ENCODE measurements at places on chromosomes 7 and 10.

DNA sequence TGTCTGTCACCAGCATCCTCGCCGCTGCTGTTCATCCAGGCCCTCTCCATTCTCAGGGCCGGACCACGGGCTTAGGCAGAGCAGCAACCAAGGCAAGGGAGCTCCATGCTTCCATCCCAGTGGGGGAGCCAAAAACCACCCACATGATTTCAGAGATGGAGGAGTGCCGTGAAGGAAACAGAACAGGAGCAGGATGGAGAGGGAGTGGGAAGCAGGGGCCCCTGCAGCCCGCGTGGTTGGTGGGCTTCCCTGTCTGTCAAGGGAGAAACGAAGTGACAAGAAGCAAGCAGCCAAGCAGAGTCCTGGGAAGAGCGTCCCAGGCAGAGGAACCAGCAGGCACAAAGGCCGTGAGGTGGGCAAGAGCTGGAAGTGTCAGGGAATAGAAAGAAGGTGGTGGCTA is 95.7 kb downstream of the SLIT1 start:
- no peak for DNase-seq

GRCh38 chr7:138512092-138512858 is 52.2 kb downstream of the TRIM24 start:
- DNase-seq = no peak

GRCh38 chr10:93821051-93821772 is 63.5 kb downstream of the LGI1 start:
- no peak for DNase-seq

- DNase-seq = peak; percentile 10
These were observed 619 bp downstream of the EXOC4 start for GRCh38 chr7:133253519-133253875.

- no peak for DNase-seq
These were observed 54.5 kb downstream of the WDR37 start for GRCh38 chr10:1110674-1111119.

DNA sequence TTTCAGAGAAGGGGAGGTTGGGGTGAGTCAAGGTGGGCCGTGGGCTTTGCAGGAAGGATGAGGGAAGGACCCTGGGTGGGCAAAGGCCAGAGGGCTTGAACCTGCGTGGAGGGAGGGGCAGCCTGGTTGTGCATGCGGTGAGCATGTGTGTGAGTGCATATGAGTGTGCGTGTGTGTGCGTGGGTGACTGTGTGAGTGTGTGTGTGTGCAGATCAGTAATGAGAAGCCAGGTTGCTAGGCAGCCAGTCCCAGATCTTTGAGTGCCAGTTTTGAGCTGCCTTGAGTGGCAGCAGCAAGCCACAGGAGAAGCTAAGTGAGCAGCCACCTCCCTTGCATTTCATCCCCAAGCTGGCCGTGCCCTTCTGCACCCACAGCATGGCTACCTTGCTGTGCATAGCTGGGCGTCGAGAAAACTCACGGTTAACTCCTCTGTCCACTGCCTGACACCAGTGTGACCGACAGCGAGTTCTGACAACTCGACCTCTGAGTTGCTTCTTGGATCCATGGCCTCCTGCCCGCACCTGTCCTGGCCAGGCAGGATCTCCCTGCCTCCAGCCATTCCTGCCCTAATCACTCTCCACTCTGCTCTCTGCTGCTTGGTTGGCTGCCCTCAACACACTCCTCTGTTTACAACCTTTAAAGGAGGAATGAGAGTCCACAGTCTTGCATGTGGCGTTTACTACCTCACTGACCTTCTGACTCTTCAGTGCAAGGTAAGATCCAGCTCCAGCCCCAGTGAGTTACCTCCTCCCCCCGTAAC is 775.4 kb downstream of the TYW1 start:
- no peak for DNase-seq

DNA sequence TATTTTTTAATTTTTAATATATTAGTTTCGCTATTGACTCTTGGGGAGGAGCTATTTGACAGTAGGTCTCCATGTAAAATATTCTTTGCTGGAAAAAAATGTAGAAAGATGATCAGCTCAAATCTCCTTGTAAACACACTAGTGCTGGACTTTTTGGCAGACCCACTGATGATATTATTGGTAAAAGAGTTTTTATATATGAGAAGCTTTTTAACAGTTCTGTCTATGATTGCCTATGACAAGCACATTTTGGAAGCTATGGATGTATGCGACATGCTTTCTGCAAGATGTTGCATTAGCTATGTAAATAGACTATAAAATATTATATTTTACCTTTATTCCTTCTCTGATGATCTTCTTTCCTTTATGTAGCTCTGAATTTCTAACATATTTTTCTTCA is 928.5 kb downstream of the DNAJB9 start:
- no peak for DNase-seq

DNA sequence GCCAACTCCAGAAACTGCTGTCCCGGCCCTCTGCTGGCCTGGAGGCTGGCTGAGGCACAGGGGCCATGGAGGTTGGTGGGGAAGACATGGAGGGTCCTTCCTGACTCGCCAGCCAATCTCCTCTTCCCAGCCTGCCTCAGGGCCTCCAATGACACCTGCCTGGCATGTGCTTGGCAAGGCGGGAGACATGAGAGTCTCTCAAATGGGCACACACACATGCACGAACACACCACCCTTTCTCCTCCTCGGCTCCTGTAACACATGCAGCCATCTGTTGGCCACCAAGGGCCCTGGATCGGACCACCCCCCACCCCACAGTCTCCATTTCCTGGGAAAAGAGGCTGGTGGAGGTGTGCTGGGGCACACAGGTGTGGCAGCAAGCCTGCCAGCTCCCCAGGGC is 56.4 kb downstream of the YKT6 start:
- no peak for DNase-seq

DNA sequence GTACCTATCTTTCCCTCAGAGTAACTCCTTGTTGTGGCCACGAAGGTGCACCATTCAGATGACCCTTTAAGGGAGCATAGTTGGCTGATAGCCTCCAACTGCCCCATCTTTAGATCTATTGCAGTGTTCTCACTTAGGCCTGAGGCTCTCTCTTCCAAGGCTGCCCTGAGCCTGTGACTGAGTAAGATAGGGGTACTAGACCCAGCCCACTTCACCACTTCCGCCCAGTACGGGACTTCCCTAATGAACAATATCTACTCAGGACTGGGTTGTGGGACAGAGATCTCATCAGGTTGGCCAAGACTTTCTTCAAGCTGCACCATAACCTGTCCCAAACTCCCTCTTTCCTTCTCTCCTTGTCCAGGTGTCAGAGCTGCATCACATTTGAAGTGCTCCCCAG is 5.7 kb upstream of the GNAI1 start:
- DNase-seq = no peak

- no peak for DNase-seq
These were observed 94.0 kb downstream of the MBL2 start for GRCh38 chr10:52678611-52679010.

GRCh38 chr10:77381750-77382149 is 255.9 kb downstream of the KCNMA1 start:
- no peak for DNase-seq

- peak; percentile 74 for DNase-seq
These were observed at the start of gene FBXW4 for GRCh38 chr10:101694674-101695403. Gene FBXW4 (minus strand): TSS chr10:101695170. CDS start chr10:101695105, 65 bp downstream.

DNA sequence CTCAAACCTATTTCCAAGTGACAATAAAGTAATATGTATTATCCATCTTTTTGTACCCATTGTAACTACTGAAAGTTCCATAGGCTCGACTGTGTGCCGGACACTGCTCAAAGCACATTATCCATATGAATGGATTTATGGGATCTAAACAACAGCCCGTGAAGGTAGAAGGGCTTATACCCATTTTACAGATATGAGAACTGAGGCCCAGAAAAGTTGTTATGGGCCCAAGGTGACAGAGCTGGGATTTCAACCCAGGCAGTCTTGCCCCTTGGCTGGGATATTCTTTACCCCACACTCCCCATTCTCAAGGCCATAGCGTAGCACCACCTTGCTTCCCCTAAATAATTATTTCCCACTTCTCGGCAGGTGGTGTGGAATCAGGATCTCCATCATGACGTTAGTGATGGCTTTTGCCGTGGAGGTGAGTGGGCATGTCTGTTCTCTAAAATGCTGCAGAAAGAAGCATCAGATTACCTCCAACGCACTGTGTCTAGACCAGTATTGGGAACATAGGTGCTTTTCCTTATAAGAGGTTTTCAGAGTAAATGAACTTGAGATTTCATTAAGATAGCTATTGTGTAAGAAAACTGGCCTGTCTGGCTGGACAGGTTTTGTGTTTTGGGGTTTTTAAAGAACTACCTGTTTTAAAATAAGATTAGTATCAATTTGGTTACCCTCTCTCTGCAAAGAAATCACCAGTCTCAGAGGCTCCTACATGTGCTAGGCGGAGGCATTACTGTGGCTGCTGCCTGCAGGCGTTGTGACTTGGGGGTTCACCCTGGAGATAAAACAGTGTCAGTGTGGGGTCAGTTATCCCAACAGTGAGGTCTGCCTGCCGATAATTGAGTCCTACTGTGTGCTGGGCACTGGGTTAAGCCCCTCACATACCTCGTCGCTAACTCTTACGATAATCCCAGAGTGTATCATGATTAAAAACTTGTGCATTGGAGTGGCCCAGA is 85.1 kb upstream of the SDK1 start:
- DNase-seq = no peak

- DNase-seq = no peak
These were observed 182.4 kb downstream of the TPK1 start for GRCh38 chr7:144653449-144653848.

DNA sequence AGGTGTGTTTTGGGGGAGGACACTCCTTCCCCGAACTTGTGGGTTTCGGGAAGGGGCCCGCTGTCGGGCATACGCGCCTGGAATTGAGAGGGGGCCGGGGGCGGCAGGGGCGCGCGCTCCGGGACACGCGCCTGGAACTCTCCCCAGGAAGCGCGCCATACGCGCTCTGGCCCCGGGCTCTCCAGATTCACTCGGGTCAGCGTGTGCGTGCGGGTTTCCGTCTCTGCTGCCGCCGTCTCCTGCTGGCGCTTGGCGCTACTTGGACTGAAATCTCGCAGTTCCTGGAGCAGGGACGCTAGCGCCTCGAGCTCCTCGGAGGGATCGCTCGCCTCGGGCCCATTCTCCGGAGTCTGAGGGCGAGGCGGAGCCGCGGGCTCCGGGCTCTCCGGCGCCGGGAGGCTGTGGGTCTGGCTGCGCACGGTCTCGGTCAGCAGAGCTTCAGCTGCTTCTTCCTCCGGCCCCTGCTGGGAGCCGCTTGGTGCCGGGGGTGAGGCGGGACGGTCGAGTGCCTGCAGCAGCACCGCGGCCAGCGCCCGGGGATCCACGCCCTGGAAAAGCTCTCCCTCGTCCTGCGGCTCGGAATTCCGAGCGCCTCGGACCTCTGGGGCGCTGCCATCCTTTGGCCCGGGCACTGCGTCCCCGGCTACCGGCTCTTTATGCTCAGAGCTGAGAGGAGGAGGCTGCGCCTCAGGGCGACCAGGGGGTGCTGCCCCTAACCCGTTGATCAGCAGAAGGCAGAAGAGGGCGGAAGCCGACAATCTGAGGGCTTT is 1.1 kb downstream of the VGF start:
- no peak for DNase-seq

DNA sequence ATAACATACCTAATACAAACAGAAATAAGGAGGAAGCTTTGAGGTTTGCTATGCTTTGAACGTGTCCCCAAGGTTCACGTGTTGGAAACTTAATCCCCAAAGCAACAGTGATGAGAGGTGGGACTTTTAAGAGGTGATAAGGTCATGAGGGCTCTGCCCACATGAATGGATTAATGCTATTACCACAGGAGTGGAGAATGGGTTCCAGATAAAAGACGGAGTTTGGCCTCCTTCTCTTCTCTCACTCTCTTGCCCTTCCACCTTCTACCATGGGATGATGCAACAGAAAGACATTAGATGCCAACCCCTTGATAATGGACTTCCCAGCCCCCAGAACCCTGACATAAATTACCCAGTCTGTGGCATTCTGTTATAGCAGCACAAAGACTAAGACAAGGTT is 9.6 kb downstream of the ITGB1 start:
- DNase-seq = no peak

DNA sequence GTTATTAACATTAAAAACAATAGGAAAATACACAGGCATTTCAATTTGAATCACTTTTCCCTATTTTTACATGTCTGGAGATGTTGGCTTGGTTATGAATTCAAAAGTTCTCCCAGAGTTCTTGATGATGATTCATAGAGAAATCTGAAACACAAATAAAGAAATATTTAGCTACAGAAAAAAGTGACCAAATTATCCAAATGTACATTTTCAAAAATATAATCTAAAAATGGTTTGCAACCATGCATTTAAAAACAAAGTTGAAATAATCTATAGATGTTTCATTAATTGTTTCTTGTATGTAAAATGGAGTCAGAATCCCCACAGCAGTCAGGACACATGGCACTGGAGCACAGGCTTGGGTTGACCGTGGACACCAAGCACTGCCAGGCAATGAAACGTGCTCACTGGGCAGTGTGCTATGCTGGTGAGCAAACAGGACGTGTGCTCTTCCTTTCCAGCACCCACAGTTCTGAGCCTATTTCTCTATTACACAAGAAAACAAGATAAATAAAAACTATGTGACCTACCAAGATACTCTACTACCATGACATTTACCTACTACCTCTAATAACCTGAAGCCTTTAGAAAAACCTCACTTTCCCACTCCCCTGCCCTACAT is 44.1 kb upstream of the PTPRN2 start:
- DNase-seq = no peak

DNA sequence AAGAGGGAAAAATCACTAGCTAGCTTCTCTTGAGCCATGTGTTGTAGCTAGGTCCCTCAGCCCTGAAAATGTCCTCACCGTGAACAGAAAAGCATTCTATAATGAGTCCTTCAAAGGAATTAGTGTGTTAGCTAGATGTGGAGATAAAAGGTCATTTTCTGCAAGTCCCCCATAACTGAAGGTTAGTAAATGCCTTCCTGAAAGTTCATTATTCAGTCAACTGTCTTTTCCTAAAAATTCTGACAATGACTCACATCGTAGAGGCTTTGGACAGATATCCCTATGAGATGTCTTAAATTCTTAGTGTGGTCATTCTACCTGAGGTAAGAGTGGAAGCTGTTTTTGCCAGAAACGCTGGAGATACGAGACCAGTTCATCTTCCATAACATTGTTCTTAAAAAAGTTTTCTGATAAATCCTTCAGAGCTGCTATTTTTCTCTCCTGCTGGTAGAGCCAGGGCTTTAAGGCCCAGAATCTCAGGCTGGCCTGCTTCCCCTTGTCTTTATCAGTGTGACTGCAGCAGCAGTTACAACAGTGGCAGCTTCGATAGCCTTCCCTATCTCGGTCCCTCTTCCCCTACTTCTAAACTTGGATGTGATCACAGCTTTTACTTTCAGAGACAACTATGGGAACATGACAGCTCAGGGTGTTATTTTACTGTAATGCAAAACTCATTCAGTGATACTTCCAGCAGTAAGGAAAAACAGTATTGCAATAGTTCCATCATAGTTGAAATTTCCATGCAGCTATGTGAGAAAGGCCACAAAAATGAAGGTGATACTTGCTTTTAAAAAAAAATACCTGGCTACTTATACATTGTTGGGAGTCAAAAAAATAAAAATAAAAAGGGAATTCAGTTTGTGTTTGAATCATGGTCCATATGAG is 37.3 kb upstream of the PRKAR2B start:
- no peak for DNase-seq

DNA sequence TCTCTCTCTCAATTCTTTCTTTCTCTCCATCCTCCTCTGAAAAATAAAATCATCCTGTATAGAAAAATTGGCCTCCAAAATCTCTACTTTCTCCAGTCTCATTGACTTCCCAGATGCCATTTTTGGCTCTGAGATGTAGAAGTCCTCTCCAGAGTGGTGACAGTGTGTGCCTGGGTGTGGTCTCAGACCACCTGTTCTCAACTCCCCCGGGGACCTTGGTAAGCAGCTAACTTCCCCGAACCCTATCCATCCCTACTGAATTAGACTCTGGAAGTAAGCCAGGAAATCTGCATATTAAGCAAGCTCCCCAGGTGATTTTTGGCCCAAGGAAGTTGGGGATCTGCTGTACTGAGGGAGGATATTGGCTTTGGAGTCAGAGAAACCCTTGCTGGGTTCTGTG is 120.5 kb downstream of the WDR11 start:
- DNase-seq = no peak

Measured in activated naive CD8-positive, alpha-beta T cell treated with anti-CD3 and anti-CD28 coated beads, Interleukin-2, amount 50 U/mL, for 24 hours (primary cell).